ENCODE measurements at places on chromosomes 16 and 17. TPM values are rescaled to one million over a fixed set of nuclear protein-coding genes. Genes with fewer than 3 reads are reported as not detected.

DNA sequence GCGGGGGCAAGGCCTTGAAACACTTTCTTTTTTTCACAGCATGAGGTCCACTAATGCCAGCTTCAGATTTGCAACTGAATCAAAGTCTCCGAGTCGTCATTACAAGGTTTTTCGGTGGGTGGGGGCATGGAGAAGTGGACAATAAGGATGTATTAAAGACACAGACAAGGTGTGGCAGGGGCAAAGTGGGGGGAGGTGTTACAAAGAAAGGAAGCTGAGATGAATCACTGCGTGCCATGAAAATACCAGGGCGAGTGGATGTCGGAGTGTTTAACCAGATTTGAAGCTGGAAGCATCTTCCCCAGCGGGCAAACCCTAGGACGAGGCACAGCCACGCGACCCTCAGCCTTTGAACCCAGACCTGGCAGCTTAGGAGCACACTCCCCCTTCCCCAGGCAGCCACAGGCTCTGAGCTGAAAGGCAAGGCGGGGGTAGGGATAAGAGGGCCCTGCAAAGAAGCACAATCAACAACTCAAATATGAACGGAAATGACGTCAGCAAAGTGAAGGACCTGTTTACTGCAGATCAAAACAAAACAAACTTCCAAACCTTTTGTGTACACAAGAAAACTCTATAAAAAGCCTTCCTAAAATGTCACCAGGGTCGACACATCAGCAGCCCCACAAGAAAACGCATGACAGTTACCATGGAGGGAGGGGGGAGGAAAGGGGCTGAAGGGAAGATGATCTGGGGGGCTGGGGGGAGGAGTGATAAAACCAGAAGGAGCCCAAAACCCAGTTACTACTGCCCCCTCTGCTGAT is 5.6 kb upstream of the ZFHX3 start:
- peak; percentile 65 for DNase-seq

The LCMT1 gene
- total RNA-seq, result 32.5 TPM

GRCh38 chr17:20010936-20011335 is 1.8 kb downstream of the SPECC1 start:
- no peak for DNase-seq

DNA sequence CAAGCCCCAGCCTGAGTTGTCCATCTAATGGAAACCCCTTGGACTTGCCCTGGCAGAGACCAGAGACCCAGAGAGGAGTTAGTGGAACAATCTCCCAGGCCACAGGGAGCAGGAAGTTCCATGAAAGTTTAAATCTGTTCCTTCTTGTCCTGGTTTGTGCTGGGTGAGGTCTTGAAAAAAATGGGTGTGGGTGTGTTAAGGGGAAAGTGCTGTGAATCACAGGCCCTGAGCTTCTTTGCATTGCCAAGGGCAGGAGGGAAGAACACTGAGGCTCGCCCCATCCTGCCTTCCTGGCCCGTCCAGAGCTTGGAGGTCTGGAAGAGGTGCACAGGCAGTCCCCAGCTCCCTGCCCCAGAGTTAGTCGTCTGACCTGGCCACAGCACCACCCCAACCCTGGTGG is 2.3 kb downstream of the ADORA2B start:
- DNase-seq, result peak; percentile 41

DNA sequence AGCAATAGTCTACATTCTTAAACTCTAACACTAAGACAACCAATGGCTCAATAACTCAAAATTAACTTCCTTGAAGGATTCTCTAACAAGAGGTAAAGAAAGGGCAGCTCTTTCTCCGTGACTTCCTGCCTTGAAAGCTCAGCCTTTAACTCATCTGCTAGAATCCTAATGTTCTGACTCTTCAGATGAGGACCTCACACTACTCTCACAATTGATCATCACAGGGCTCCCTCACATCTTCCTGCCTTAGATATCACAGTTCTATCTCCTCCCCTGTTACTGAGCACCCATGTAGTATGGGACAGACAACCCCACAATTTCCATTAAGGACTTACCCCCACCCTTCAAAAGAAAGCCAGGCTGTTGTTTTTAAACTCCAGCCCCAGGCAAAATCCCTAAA is 33.5 kb downstream of the SMURF2 start:
- no peak for DNase-seq

DNA sequence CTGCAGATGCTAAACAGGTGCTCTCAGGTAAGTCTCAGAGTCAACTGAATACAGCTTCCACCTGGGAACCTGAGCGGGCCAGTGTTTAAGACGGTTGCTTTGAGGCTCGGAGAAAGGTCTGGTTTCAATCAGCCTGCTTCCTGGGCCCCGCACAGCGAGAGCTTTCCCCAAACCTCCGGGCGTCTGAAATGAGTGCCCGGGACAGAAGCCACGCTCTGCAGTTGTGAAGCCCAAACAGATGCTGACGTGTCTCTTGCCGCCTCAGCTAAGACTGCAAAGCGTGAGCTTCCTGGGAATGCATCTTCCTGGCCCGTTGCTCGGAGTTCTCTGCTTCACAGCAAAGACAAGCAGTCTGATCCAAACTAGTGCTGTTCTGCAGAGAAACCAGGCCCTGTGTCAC is 36.7 kb downstream of the PLXDC1 start:
- no peak for DNase-seq

GRCh38 chr17:65468321-65468720 is 93.1 kb downstream of the AXIN2 start:
- no peak for DNase-seq

The HOXB4 gene
- total RNA-seq, result 0.03 TPM

The MYADML2 gene
- 0.24 TPM for total RNA-seq

- DNase-seq, result peak; percentile 64
Observed at GRCh38 chr16:74738113-74738541, 36.5 kb downstream of the FA2H start.

DNA sequence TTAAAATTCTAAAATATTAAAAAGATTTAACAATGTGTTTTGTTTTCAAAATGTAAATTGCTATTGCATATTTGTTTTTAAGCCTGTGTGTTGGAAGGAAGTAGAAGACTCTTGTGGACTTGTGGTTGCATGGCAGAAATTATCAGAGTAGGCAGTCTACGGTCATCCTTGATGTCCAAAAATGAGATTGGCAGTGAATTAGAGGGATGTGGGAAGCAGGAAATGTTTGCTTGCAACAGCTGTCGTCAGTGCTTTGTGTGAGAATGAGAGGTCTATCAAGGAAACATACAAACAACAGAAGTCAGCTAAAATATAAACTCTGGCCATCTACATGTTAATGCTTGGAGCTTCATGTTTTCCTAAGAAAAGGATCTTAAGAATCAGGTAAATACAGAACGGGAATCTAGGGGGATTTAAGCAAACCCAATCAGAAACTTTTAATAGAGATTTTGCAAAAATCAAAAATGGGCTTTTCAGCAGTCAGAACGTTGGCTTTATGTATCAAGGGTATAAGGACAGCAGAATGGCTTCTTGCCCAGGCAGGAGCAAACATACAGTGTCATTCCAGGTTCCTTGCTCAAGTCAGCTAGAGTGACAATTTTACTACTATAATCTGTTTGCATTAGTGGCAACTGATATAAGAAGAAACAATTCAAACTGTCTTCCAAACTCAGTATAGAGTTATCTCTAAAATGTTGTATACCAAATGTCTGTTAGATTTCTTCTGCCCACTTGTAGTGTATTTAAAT is 196.7 kb downstream of the CYB561 start:
- DNase-seq, result no peak

DNA sequence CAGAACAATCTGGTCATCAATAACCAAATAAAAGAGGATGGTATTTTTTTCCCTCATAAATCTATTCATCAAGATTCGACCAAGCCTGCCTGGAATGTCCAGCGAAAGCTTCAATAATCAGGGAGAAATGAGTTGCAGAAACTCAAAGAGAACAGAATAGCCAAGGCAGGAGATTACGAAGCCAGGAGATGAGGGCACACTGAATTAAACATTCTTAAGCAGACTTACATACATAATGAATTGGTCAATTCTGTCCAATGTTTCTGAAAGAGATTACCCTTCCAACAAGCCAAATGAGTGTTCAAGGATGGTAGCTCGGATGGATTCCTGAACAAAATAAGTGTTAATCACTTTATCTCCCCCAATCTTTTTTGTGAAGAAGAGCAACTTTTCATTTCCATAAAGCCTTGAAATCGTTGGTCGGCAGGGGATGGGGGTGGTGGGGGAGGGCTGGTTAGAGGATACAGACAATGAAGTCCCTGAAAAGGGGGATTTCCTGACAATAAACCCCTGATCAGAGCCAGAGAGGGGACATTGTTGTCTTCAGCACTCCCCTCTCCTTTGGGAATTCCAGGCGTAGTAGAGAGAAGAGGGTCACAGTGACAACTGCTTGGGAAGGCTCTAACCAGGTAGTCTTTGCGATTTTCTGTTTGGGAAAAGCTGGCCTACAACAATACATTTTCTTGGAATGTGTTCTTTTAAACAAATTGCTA is 20.7 kb downstream of the TOX3 start:
- DNase-seq, result peak; percentile 16

- peak; percentile 82 for DNase-seq
Observed at GRCh38 chr17:81870131-81870980, 781 bp downstream of the ARHGDIA start.

The CCL14 gene
- total RNA-seq, result not detected

DNA sequence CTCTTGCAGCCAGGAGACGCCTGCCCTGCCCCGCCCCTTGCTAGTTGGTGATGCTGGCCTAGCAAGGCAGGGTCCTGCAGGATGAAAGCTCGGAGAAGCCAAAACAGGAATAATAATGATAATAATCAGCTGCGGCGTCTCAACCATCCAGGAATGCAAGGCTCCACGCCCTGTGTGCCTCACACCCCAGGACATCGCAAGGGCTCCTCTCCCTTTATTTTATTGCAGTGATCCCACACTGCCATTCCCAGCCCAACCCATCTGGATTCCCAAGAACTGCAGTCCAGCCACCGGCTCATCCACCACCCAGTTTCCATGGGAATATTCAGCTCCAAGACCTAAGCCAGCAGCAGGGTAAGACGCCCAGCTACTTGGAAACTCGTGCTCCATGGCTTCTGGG is 21.0 kb upstream of the ZNF652 start:
- DNase-seq, result no peak

GRCh38 chr17:61799812-61800484 is 63.4 kb downstream of the BRIP1 start:
- no peak for DNase-seq

The PHAF1 gene
- 32.1 TPM for total RNA-seq

DNA sequence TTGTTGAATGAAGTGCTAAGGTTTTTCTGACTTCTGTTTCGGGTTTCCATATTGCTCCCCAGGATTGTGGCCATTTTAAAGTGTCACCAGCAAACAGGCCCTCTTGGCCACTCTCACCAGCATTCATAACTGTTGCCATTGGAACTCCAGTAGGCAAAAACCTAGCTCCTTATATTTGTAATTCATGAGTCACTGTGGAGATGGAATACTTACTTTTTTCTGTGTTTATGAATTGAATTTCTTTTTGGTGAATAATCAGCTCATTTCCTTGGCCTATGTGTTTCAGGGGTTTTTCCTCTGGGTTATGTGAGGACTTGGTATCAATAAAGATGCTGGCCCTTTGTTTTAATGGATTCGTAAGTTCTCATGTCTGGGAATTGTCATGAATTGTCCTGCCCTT is 255.1 kb downstream of the SNX29 start:
- no peak for DNase-seq
